ENCODE measurements at places on chromosomes 1 and 21.

DNA sequence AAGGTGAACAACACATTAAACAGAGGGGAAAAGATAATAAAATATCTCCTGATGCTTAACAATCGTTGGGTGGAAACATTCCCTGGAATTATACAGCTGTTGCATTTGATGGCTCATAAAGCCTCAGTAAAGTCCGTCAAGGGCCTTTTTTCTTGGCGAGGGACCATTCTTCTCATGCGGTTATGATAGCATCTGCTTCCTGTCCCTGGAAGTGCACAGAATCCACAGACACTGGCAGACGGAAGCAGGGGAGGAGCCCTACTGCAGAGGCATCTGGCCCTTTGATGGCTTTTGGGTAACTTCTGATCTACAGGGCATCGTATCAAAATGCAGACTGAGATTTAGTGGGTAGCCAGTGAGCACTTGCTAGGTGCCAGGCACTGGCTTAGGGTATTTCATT, 286.9 kb downstream of the KIF26B start:
- DNase-seq = no peak

DNA sequence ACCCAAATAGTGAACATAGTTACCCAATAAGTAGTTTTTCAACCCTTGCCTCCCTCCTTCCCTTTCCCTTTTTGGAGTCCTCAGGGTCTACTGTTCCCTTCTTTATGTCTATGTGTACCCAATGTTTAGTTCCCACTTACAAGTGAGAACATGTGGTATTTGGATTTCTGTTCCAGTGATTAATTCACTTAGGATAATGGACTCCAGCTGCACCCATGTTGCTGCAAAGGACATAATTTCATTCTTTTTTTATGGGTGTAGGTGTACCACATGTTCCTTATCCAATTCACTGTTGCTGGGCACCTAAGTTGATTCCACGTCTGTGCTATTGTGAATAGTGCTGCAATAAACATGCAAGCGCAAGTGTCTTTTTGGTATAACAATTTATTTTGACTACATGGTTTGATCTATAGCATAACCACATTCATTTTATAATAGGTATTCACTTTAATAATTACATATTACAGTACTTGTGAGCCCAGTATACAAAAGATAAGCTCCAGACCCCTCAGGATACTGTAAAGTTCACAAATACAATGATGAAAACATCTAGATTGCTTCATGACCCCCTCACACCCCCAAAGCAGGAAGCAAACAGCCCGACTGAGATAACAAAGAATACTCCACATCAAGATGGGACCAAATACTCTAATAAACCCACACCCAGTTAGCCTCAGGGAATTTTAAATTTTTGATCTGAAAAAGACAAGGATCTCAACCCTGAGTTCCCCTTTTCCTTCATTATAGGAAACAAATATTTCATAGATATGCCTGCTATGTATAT, 45.3 kb downstream of the PUM1 start:
- DNase-seq = no peak

GRCh38 chr1:228853637-228854036, 118.4 kb downstream of the RHOU start:
- DNase-seq = no peak

DNA sequence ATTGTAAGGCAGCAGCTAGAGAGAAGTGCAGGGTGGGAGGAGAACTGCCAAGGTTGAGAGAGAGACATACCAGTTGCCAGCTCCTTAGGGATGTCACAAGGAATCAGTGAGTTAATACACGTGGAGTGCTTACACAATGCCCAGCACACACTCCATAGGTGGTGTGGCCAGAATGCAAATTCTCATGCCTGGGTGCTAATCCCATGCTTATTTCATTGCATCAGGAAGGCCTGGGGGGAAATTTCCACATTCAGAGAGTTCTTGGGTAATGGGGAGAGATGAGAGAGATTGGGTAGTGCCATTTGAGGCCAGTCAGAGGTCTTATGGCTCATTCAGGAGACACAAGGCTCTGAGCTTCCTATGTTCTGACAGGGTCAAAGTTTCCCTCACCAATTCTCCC, 38.7 kb downstream of the GJA5 start:
- no peak for DNase-seq

DNA sequence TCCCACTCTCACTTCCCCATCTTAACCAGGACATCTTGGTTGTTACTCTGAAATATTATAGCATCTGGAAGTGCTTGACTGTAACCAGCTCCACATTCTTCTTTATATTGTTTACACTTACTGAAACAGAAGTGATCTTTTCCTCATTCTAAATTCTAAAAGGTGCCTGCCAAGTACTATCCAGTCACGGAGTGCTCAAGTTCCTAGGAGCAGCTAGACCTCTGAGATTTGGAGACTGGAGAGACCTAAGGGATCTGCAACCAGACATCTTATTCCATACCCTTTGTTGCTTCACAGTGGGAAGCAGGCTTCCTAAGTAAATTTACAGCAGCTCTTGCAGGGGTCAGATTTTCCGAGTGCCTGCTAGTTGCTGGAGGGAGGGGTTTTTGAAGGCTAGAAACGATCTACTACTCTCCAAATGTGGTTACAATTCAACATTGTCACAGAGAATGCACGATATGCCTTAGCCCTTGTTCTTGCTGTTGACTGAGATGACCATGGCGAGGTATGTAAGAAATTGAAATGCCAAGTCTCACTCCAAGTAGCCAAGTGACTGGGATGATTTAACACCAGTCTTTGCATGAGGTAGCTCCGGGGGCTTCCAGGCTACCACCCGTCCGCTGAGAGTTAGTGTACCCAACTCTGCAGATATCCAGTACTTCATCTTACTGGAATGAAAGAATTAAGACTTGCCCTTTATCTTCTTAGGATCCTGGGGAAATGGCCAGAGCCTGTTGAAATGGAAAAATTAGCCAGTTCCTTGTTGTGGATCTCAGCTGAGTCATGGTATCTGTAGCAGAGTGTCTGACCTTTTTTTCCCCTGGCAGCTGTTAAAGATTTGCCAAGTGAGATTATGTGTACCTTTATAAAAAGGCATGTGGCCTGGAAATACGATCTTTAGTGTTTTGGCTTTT, 150.8 kb downstream of the MAST2 start:
- no peak for DNase-seq

GRCh38 chr1:26127235-26128163, 15.9 kb downstream of the PDIK1L start:
- no peak for DNase-seq

DNA sequence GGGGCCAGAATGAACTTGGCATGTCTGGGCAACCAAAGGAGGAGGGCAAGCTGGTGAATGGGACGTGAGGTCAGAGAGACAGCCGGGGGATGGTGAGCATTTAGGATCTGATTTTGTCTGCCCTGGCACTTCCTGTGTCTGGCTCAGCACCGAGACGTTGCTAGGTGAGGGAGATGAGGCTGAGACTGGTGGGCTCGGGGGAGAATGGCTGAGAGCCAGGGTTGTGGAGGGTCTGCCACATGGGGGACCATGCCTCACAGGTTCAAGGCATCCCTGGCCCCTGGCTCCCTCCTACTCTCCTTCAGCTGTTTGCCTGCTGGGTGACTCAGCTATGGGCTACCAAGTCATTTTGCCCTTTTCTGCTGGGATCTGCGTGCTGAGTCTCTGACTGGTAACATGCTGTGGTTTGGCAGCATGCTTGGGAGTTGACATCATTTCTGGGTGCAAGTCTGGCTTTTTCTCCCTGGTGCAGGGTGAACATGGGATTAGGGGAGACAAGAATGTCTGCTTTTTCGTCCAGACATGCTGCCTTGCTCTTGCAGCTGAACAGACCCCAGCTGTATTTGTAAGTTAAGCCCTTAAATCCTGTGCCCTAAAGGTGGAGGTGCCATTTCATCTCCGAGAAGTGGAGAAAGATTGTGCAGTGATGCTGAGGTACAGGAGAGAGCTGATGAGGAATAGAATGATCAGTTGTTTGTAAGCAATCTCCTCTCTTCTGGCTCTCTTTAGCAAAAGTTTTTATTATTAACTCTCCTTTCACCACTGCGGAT, 17.6 kb downstream of the GALNT2 start:
- DNase-seq = no peak

Data from cerebellar cortex (tissue), 1 donor.